ENCODE measurements at places on chromosomes 12 and 14. TPM values are rescaled to one million over a fixed set of nuclear protein-coding genes. Genes with fewer than 3 reads are reported as not detected.
A peak's percentile ranks its signal among the peaks of the same experiment; 100 is the strongest.

GRCh38 chr14:85687456-85687855, 157.5 kb downstream of the FLRT2 start:
- DNase-seq, result no peak

IFI27 gene
- 2.3 TPM for total RNA-seq

CRACR2A gene
- total RNA-seq, result 15.8 TPM

- DNase-seq, result peak; percentile 44
These were observed 1.2 kb upstream of the BMAL2 start for GRCh38 chr12:27331291-27331926.

WNT5B gene
- not detected for total RNA-seq

ETFRF1 gene
- total RNA-seq, result 9.8 TPM

INSM2 gene
- total RNA-seq, result not detected

DNA sequence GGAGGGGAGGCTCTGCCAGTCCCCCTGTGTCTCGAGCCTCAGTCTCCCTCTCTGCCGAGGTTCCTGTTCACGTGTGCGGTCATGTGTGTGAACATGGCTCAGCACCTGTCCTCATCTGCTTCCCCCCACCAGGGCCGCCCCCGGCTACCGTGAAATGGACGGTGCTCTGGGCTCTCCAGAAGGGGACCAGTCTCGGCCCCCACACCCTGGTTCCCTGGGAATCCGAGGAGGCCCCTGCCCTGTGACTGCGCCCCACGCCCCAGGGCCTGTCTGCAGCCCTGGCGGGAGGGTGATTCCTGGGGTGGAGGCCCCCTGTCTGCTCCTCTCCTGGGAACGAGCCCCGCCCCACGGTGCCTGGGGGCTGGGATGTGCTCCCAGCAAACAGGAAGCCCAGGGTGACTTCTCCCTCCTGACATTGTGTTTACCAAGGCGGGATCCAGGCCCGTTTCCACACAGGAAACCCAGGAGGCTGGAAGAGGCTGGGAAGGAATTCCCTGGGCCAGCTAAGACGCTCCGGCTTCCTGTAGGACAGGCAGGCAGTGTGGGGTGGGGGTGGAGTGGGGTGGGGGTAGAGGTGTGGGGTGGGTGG, 46.6 kb downstream of the KIF26A start:
- no peak for DNase-seq

GLTP gene
- 20.9 TPM for total RNA-seq

- DNase-seq, result no peak
These were observed 447.0 kb downstream of the SLC16A7 start for GRCh38 chr12:60042835-60043234.

- peak; percentile 64 for DNase-seq
These were observed 122.1 kb downstream of the CALM1 start for GRCh38 chr14:90518941-90519256.

DNA sequence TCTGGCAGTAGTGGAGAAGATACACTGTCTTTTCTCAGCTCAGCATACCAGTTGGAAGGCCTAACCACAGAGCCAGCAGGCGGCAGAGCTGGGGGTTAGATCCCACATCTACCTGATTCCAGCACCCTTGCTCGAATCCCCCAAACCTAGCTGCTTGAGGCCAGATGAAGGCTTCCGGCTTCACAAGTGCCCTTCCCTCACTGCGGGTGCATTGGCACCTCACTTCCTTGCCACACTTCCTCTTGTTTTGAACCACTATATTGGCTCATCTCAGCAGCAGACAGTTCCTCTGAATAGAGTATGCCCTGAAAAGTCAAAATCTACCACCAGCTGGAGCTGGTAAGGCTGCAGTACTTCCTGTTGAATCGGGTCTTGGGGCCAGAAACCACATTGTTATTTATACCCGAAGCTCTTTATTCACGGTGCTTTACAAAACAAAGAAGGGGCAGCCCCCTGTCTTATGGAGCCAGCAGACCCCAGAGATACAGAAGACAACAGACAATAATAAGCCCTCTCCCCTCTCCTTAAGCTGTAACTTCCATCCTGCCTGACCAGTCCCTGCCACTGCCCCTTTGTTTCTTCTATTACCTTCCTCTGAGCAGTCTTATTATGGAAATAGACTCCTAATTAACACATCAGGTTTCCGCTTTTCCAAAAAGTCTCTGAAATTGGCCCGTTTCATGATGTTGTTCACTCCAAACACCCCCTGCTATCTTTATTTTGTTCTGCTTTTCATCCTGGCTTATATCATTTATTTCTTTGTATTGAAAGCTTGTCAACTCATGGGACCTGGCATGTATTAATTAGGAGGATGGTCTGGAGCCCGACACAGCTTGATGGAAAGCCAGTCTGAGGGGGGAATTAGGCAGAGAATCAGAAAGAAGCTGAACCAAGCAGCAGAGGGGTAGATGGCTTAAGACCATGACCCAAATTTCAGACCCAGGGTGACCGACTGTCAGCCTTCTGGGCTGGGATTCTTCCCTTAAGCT, 233.5 kb downstream of the EFCAB11 start:
- peak; percentile 81 for DNase-seq

DHRS2 gene
- total RNA-seq, result 2.6 TPM

DNA sequence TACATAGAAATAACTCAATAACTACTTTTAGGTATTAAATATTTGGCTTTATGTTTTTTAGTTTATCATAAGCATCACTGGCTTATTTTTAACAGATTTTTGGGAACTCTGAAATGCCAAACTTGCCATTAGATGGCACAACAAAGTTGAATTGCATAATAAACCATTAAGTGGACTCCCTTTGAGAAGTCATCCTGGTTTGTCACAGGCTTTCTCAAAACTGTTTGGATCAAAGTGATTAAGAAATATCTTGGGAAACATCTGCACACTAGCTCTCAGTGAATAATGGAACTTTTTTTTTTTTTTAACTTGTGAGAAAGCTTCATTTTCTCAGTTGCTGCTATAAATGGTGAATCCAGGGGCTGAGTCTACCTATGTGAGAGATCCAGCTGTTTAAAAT, 4.3 kb downstream of the SLC16A7 start:
- DNase-seq, result no peak

DNA sequence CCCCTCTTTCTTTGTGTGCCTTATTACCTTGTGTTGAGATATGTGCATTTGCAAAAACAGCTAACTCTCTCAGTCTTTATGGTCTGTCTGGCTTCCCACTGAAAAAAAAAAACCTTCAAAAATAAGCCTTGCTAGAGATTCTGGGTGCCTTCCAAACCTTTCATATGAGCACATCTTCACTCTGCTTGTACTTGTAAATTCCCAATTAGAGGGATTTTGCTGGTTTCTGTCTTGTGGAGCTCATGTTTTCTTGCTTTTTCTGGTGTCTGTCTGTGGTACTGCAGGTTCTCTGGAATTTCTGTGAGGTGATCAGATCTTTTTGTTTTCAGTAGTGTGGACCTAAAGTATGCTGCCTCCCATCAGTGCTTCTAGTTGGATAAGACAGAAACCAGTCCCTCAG, 100.1 kb downstream of the PIK3C2G start:
- DNase-seq, result no peak

- DNase-seq, result no peak
These were observed 160.1 kb downstream of the EPS8 start for GRCh38 chr12:15629108-15629507.

GRCh38 chr12:22190-22529, 44.4 kb upstream of the IQSEC3 start:
- DNase-seq, result no peak

DNA sequence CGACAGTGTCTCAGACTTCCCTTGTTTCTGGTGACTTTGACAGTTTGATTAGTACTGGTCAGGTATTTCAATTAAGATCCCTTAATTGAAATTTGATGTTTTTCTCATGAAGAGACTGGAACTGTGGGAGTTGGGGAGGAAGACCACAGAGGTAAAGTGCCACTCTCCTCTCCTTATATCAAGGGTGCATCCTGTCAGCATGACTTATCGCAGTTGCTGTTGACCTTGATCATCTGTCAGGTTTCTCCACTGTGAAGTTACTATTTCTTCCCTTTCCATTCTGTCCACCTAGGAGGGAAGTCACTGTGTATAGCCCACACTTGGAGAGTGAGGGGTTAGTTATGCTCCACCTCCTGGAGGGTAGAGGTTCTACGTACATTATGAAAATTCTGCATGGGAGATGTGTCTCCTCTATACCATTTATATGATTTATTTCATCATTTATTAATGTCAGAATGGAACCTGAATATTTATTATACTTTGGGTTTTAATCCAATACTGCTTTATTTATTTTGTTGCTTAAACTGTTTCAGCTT, 40.3 kb upstream of the SMOC1 start:
- no peak for DNase-seq

DNA sequence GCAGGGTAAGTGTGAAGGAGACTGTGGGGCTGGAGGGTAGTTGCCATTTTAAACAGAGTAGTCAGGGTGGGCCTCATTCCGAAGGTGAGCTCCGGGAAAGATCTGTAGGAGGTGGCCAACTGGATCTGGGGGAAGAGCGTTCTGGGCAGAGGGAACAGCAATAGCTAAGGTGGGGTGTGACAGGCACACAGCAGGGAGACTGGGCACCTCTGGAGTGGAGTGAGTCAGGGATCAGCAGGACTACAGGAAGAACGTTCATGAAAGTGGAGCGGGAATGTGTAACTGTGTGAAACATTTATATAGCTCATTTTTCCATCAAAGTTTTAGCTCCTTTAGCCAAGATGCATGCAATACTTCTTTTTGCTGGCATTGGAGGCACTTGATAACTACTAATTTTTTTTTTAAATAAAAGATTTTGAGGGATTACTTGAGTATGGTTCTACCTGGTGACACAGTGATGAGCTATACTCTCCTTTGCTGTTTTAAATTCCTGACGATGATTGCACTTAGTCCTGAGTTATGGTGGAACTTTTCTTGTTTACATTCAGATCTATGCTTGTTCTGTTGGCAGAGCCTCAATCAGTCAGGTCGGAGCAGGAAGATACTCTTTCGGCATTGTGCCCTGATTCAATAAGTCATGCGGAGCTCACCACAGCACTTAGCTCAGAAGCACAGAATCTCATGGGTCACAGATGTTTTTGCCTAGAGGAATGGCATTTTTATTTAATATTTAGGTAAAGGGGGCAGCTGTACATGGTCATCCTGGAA, 106.4 kb downstream of the WIF1 start:
- no peak for DNase-seq

DNA sequence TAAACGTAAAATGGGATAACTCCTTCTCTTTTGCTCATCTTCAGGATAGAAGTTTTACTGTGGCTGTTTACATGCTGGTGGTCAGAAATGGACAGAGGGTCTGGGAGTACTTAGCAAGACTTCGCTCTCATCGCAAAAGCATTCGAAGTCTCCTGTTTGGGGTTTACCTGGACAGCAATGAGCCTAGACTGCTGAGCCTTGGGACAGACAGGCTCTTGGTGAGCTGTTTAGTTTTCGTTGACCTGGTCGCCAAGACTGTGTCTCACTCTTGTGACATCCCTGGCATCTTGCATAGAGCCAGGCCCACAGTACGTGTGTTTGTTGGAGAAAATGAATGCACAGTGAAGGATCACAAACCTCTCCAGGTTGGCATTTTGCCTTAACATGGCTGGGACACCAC, 42.1 kb downstream of the CFAP251 start:
- no peak for DNase-seq

FOXM1 gene
- 79.3 TPM for total RNA-seq

DNA sequence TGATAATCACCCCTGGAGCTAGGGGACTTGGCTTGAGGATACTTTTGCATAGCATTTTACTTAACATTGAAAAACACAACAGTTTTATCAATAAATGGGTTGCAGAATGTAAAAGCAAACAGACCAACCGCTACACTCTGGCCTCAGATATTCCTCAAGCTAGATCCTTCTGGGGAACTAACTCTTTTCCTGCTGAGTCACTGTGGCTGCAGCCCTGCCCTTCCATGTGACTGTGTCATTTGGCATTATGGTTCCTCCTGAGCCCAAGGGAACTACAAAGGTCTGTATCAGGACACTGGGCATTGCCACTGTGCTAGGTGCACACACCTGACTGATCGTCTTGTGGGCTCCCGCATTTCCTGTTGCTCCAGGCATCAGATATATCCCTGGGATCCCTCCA, 56.6 kb downstream of the TTC9 start:
- no peak for DNase-seq

DNA sequence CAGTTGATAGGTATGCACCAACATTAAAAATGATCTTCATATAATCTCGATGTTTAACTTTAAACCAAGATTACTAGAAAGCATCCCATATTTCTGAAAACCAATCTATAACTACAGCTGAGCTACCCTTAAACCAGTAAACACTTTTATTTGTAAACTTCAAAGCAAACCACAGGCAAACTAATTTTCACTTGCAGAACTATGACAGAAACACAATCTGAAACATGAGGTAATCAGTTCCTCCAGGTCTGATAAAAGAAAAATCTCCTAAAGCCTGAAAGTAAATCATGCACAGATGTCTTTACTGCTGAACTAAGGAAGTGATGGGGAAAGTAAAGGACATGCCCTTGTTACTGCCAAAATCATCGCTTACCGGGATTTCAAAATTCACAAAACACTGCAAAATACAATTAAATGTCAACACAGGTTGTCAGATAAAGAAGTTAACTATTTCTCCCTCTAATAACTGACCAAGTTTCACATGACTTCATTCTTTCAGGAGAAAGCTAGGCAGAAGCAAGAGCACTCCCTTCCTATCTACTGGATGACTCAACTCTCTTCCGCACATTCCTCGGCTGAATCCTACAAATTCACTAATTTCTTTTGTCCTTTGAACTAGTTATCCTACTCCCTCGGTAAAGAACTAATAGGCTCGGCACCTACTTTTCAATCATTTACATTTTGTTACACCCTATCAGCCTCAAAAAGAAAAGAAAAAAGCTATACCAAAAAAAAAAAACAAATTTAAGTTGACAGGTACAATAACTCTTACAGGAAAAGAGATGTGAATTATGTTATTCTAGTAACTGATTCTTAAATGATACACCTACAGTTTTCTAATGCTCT, 1.4 kb downstream of the EEA1 start:
- no peak for DNase-seq

DNA sequence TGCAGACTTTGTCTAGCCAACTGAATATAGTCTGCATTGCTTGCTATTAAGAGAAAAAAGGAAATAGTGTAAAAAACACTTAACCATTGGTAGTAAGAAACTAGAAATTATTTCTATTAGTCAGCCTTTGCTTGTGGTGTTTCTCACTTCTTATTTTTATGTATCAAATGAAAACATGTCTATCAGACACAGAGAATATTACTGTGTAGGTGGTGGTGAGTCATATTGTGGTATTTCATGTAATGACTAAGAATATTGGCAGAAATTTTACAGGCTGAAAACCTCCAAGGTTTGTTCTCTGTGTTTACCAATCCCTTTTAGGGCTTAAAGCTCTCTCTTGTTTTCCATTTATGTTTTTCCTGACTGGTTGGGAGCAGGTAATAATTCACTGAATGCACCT, 87.2 kb downstream of the DAAM1 start:
- no peak for DNase-seq

DNA sequence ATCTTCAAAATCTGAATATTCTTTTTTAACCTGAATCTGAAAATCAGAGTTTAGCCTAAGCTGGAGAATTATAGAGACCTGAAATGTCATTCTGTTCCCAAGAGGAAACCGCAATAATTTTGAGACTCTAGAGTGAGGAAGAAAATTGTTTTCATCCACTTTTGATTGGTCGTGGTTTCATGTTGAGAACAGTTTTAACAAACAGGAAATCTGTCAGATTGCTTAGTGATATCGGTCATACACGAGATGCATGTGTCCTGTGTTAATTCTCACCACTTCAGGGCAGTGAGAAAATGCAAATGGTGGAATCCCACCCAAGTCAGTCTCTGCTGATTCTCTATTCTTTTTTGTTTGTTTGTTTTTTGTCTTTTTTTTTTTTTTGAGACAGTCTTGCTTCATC, 1498.5 kb upstream of the TMEM132C start:
- no peak for DNase-seq
